Neural progenitor cell (in vitro differentiated cells): ENCODE measurements at places on chromosomes 2 and 18.

DNA sequence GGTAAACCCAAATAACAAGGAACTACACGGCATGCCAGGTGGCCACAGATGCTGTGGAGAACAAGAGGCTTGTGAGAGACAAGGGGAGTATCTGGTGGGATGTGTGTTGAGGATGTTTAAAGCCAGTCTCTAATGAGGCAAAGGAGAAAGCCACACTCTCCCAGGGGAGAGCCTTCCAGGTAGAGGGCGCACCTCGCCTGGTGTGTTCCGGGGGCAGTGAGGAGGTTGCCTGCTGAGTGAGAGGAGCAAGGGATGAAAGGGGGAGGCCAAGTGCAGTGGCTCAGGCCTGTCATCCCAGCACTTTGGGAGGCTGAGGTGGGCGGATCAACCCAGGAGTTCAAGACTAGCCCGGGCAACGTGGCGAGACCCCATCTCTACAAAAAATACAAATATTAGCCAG lies 16.2 kb downstream of the SAG start:
- DNase-seq, result no peak

GRCh38 chr18:48336332-48336731 lies 72.9 kb downstream of the ZBTB7C start:
- DNase-seq, result no peak

DNA sequence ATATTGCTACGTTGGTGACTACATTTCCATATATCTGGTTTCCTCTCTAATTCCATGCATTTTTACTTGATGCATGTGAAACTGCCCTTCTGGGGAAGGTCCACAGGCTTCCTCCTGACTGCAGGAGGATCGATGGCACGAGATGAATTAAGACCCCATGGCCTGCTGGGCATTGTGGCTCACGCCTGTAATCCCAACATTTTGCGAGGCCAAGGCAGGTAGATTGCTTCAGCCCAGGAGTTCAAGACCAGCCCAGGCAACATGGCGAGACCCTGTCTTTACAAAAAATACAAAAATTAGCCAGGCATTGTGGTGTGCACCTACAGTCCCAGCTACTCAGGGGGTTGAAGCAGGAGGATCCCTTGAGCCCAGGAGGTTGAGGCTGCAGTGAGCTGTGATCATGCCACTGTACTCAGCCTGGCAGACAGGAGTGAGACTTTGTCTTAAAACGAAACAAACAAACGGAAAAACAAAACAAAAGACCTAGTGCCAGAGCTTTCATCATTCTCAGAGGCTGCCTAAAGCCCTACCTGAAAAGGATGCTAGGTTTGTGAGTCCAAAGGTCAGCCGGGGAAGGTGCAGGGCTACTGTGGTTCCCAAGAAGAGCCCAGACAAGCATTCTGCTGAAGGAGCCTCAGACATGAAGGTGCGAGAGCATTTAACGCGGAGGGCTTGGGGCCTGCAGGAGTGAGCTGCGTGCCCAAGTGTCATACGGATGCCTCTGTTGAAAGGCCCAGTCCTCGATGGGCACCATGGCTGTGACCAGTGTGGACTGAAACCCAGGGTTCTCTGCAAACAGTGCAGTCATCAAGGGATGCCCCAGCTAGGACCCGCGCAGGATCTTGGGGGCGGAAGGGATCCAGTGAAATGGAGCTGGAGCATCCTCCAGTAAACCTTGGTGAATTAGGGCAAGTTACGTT lies 21.6 kb downstream of the GPR55 start:
- no peak for DNase-seq

- no peak for DNase-seq
These were observed 12.1 kb upstream of the ARHGEF4 start for GRCh38 chr2:130824492-130825061.

- DNase-seq, result no peak
These were observed at the start of gene MAP3K19 for GRCh38 chr2:135047300-135047699. TSS of gene MAP3K19 (minus strand) at chr2:135047447. CDS start at chr2:135024647, 22,800 bp downstream.

- no peak for DNase-seq
These were observed 230.3 kb downstream of the OSR1 start for GRCh38 chr2:19128148-19128547.

- DNase-seq, result no peak
These were observed 291.6 kb upstream of the HDAC4 start for GRCh38 chr2:239692362-239692851.

GRCh38 chr2:216486708-216487107 lies 11.9 kb upstream of the RPL37A start:
- DNase-seq, result no peak

DNA sequence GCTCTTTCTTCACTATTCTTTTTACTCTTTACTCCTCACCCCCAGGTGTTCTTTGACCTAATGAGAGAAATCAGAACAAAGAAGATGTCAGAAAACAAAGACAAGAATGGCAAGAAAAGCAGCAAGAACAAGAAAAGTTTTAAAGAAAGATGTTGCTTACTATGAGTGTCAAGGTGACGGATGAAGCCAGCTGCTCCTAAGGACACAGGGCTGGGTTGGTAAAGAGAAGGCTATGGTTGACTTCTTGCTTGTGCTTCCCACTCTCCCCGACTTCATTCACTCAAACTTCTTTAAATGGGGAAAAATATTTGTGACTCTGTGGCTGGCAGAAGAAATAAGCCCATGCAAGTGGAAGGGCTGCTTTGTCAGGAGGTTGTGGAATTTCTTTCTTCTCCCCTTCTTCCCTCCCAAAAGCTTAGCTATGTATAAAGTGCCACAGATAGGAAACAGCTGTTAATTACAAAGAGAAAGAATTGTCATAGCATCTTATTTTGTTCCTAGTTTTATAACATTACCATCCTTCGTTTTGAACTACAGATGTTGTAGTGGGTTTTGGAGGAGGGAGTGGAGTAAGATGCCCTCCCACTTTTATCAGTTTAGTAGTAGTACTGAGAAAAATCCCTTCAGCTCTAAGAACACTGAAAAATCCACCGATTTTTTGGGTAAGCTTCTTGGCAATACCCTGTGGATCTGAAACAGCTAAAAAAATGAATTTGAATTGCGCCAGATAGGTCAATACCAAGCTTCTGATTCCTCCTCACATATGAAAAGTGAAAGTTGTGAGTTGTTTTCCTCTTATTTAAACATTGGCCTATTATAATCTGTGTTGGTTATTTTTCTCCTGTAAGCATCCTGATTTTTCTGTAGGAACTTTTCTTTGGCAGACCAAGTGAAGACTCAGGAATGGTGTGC lies 40.7 kb downstream of the RALB start:
- DNase-seq, result no peak

DNA sequence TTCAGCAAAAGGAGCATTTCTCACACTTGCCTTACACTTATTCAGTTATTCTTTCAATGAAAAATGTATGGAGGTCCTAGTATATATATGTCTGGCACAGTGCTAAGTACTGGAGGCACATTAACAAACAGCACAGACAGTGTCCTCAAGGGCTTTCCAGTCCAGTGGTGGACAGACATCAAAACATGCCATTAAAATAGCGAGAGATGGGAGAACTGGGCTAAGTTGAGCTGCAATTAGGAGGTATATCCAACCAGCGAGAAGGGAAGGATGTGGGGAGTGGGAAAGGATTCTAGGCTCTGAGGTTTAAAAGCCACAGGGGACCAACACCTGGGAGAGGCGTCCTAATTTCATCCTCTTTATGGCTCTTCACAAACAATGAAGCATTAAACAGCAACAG lies 127.5 kb upstream of the TTC39C start:
- DNase-seq, result no peak

DNA sequence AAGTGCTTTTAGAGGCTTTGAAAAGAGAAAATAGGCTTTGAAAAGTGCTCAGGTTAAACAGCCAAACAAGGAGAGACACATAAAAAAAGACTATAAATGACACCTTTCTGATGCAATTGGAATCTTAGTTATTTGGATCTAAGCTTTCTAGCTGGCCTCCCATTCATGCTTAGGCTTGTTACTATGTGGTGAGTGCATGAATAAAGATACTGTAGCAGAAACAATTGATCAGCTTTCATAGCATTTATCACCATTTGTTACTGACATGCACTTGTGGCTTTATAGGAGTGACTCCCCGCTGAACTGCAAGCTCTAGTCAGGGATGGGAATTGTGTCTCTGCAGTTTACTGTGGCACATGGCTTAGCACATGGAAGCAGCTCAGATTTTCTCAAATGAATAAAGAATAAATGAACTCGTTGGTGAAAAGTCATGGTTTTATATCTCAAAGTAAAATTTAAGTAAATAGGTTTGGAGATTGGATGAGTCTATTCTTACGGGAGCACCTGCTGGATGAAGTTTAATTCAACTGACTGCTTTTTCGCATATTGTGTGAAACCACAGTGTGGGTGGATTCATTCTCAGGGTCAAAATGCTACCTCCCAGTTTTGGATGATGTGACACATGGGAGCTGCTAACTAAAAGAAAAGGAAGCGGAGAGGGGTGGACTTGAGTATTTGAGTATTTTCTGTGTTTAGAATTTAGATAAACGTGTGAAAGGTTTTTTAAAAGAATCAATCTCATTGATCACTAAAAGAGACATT lies 91.1 kb upstream of the NOL4 start:
- DNase-seq, result no peak

- DNase-seq, result no peak
These were observed 121.8 kb downstream of the MEMO1 start for GRCh38 chr2:31889044-31889443.

- DNase-seq, result peak; percentile 37
These were observed 1.5 kb downstream of the SOWAHC start for GRCh38 chr2:109615637-109616144.

DNA sequence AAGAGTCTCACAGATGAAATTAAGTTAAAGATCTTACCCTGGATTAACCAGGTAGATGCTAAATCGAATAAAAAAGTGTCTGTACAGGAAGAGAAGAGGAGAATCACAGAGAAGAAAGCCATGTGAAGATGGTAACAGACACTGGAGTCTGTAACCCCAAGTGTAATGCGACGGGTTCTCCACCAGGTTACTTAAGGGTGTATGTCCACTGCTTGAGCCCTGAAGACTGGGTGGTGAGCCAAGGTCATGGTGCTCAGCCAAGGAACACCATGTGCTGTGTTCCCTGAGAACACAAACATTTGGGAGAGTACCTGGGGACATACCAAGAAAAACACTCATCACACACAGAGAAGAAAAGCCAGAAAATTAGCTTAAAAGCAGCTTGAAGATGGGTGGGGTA lies 8.2 kb upstream of the ACADL start:
- DNase-seq, result no peak

GRCh38 chr2:236991874-236992273 lies 93.8 kb upstream of the COPS8 start:
- DNase-seq, result no peak

DNA sequence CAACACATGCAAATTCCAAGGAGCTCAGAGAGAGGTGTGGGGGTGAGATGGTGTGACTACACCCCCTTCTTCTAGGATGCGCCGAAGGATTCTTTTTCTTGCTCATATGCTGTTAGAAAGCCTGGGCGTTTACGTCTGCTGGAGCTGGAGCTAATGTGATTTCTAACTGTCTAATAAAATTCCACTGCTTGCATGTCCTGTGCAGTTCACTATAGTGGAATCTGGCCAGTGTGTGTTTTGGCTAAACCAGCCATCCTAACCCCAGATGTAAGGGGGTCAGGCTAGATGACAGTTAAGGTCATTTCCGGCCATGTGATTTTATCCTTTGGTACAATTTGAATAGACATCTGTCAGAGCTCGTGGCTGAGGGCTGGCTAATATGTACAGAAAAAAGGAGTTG lies 194.1 kb downstream of the PRKCE start:
- no peak for DNase-seq

DNA sequence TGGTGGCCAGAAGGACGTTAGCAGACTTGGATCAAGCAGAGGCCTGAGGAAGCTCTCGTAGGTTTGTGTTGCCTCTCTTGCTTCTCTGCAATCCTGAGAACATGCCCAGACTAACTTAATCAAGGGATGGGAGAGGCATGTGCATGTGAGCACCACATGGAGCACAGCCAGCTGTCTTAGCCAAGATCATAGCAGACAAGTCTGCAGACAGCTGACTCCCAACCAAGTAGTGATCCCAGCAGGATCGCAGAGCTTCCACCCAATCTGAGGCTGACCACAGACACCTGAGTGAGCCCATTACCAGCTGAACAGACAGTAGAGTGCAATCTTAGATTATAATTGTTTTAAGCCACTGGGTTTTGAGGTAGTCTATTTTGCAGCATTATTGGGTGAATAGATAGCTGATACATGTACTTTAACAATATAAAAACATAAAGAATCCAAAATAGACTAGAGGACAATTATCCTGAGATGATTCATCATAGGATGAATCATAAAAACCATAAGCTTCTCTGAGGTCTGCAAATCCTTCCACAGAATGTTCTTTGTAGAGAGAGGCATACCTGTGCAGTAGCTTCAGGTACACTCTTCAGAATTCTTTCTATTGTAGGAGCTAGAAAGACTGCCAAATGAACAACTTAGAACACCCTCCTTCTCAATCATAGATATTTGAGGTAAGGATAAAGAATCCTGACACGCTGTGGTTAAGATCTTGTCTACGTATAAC lies 25.2 kb upstream of the FAM110C start:
- DNase-seq, result no peak

- no peak for DNase-seq
These were observed 7.0 kb downstream of the TIMM21 start for GRCh38 chr18:74155276-74155675.

GRCh38 chr2:201699416-201699815 lies 972 bp upstream of the MPP4 start:
- no peak for DNase-seq

- DNase-seq, result no peak
These were observed 59.9 kb downstream of the MYOM1 start for GRCh38 chr18:3159830-3160229.

GRCh38 chr2:23529659-23530058 lies 144.7 kb downstream of the KLHL29 start:
- no peak for DNase-seq

DNA sequence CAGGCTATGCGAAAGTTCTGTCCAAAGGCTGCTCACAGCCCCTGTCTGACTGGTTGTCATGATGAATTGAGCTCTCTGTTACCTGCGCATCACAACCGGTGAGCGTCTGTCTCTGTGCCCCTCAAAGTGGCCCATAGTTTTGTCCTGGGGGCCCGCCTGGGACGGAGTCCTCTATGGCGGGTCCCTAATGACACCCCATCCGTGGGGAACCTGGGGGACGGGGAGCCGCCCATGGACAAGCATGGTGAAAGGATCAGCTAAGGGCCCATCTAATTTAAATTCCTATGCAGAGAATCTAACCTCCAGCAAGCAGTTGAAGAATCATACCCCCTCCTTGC lies 473 bp downstream of the ELMOD3 start:
- no peak for DNase-seq
